ENCODE measurements at places on chromosomes 5 and 9. TPM values are rescaled to one million over a fixed set of nuclear protein-coding genes. Genes with fewer than 3 reads are reported as not detected.
A peak's percentile ranks its signal among the peaks of the same experiment; 100 is the strongest.

- DNase-seq: peak; percentile 30
Observed at GRCh38 chr5:73496984-73497457, 1.2 kb upstream of the BTF3 start.

DNA sequence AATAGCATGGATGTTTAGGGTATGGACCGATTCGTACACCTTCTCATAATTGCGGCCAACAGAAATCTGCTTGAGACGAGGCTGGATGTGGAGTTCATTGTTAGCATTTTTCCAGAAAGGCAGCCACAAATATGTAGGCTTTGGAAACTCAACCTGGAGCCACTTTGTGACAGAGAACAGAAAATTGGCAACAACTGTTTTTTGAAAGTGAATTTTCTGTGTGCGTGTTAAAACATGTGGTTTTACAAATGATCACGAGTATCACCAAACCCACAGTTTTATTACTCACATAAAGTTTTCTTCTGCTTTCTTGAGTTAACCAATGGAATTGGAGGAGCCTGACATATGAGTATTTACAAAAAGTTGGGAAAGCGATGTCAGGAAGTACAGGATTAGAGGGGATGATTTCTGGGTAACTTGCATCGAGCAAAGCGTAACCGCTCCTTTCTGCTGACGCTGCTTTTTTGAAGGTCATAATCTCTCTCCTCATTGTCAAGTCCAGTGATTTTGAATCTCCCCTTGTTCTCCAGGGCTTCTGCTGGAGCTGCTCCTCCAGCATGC is 138.5 kb upstream of the TAF11L2 start:
- DNase-seq: no peak

GRCh38 chr5:78504704-78505677 is 143.6 kb downstream of the LHFPL2 start:
- DNase-seq: peak; percentile 100

DNA sequence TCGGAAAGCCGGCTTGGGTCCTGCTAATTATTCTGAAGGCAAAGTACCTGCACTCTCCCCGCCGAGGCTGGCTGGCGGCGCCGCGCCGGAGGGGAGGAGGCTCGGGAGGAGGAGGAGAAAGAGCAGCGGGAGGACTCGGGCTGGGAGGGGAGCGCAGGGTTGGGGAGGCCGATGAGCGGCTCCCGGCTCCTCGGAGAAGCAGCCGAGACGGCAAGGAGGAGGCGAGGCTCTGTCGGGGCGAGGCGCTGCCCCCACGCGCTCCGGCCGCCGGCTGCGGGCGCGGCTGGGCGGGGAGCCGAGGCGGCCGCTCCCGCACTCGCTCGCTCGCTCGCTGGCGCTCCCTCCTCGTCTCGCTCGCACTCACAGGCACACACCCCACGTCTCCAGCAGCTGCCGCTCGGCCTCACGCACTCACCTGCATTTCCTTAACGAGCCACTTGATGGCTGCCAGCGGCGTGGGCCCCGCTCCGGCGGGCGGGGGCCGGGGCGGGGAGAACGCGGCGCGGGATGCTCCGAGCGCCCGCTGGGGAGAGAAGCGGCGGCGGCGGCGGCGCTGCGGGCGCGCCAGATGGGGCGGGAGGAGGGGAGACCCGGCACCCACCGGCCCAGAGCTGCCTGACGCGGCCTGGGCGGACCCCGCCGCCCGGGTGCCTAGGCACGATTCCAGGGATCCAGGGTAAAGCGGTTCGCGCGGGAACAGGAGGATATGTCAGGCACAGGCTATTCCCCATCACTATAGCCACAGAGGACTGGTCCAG is at the start of gene PTPRD:
TSS of gene PTPRD (minus strand) at position 362 of the 758 bp plus-strand sequence.
- DNase-seq: peak; percentile 1

- DNase-seq: no peak
Observed at GRCh38 chr5:57749396-57749795, 266.8 kb upstream of the ACTBL2 start.

PCDHAC1 gene
- under 0.01 TPM for total RNA-seq

DNA sequence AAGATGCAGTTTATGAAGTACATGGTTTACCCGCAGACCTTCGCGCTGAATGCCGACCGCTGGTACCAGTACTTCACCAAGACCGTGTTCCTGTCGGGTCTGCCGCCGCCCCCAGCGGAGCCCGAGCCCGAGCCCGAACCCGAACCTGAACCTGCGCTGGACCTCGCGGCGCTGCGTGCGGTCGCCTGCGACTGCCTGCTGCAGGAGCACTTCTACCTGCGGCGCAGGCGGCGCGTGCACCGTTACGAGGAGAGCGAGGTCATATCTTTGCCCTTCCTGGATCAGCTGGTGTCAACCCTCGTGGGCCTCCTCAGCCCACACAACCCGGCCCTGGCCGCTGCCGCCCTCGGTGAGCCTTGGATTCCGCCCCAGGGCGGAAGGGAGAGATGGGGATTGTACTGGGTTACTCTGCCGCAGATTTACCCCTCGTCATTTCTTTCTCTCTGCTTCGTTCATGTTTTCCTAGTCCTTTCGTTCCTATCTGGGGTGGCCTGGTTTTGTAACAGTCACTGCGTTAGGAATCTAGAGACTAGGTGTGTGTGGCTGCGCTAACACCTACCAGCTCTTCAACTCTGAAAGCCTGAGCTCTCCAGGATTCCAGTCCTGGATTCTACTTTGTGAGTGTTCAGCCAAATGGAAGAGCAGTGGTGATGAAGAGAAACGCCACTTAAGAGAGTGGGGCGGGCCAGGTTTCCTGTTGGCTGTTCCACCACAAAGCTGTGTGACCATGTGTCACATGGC is 638 bp downstream of the MRPS30 start:
- DNase-seq: peak; percentile 76

All from lung microvascular endothelial cell (primary cell).